ENCODE measurements at places on chromosomes 5 and 9.

- DNase-seq: no peak
Observed at GRCh38 chr5:147481376-147481775, 28.5 kb downstream of the DPYSL3 start.

GRCh38 chr9:35691334-35691650 lies 1.6 kb upstream of the TPM2 start:
- DNase-seq: no peak

- no peak for DNase-seq
Observed at GRCh38 chr5:114782869-114783268, 386.8 kb downstream of the TRIM36 start.

DNA sequence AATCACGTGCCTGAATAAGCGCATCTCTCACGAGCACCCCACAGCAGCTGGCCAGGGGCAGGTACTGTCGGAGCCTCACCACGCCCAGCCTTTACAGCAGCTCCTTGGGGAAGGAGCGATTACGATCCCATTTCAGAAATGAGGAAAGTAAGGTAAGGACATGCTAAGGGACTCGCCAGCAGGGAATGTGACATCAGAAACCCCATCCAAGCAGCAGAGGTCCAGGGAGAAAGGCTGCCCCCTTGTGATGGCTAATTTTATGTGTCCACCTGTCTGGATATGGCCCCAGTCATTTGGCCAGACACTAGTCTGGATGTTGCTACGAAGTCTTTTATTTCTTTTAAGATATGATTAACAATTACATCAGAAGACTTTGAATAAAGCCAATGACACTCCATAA lies 77.3 kb downstream of the UBE2QL1 start:
- no peak for DNase-seq

DNA sequence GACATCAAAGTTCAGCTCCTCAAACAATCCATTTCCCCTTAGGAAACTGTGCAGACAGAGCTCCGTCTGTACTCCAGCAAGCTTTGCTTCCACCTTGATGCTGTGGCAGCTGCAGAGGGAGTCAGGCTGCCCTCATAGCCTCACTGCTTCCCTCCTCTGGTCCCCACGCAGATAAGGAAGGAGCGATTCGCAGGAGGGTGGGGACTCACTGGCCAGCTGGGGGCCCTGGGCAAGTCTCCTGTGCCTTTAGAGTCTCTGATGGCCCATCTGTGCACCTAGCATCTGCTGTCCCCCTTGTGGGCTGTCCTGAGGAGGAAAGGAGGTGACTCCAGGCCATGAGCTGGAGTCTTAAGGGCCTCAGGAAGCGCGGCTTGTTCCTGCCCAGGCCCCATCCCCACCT lies 121.5 kb downstream of the ENTREP1 start:
- no peak for DNase-seq

- DNase-seq: no peak
Observed at GRCh38 chr9:89012294-89013042, 21.2 kb downstream of the S1PR3 start.

GRCh38 chr5:97764700-97765099 lies 581.7 kb upstream of the RIOK2 start:
- DNase-seq: no peak

DNA sequence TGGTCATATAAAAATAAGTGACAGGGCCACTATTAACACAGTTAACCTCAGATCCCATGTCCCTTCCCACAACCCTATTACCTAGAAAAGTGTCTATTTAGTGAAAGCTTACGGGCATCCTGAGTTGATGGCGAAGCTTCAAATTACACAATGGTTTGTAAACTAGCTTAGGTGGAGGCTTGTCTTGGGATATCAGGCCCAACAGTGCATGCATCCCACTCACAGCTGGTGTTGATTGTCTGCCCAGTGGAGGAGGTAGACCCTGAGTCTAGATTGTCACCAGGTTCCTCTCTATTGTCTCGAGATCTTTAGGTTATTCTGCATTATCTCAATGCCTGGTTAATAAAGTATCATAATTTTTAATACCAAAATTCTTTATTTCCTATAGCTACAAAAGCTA lies 30.4 kb downstream of the PRELID2 start:
- no peak for DNase-seq

DNA sequence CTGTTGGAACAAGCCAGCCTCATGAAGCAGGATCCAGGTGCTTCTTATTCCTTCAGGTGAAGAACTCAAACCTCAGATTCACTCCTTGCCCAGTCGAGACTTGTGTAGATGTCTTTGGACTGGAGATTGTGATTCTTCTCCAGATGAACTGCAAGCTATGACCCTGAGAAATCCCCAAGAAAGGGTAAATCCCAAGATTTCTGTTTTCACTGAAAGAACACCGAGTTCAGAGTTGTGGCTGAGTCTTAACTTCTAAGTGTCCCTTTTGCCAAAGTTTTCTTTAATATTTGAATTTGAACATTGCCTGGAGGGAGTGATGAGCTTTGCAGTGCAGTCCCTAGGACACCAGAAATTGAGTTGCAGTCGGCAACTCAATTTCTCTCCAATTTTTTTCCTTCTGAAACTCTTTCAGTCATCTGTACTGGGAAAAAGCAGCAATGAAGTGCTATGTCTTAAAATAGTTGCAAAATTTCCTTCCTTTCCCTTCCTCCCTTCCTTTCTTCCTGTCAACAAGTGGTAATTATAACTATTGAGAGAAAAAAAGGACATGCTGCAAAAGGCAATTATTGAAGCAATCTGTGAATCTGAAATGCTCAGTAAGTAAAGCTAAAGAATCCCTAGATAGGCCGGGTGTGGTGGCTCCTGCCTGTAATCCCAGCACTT lies 56.1 kb downstream of the ANKRD55 start:
- DNase-seq: no peak

DNA sequence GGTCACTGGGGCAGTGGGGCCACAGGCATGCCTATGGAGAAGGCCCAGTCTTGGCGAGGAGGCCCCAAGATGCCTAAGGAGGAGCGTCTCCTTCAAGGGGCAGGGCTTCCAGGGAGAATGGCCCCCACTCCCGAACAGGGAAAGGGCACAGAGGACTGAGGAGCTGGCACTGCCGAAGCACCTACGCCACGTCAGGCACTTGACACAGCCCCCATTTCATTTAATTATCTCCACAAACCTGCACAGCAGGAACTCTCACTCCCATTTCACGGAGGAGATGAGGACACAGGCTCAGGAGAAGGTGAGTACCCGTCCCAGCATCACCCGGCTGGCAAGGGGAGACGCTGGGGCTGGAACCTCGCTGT lies 26.0 kb downstream of the EGR1 start:
- DNase-seq: no peak

- no peak for DNase-seq
Observed at GRCh38 chr9:127966416-127967150, 14.2 kb downstream of the EEIG1 start.

DNA sequence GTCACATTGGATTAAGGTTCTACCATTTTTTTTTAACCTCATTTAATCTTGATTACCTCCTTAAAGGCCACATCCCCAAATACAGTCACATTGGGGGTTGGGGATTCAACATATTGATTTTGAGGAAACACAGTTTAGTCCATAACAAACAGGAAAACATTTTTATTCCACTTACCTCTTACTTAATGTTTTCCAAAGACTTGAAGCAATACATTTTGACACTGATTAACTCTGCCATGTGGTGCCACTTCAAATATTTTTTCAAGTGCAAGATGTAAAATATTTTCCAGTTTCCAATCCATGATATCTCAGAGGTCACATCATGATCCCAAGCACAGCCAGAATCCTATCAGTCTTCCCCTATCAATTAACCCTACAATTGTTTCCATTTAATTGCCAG lies 548.0 kb downstream of the CSNK1G3 start:
- DNase-seq: no peak

DNA sequence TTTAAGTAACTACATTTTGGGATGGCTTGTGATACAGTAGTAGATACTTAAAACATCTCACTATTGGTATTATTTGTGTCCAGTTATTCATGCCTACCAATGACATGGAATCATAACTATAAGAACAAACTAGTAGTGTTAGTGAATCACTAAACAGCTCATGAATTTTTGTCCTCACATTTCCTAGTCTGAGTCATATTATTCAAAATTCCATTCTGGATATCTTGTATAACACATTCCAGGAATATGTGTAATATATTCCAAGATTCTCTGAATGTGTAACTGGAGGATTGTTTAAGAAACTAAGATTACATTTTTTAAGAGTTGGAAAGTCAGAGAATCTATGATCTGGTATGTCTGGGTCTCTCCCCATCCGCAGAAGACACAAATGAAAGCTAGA lies 565.3 kb upstream of the ZNF608 start:
- DNase-seq: no peak

DNA sequence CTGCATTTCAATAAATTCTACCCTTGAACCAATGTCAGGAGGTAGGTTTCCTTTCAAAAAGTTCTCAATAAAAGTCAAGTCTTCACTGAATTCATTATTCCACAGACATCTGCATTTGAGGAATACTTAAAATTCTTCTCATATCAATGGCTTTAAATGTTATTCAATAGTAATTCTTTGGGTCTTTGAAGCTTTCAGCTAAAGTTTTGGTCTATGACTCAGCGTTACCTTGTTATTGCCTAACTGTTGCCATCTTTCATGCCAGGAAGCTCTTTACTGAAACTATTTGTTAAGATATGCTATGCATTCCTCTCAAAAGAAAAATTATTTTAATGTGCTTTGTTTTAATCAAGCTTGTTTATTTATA lies 170.5 kb downstream of the NNT start:
- no peak for DNase-seq

All from NCI-H2171 (cell line).